ENCODE measurements at places on chromosomes 4 and X.

- no peak for DNase-seq
Measured at GRCh38 chrX:49308604-49309269, 5.3 kb downstream of the GAGE10 start.

GRCh38 chr4:117987464-117987863 is 46.8 kb upstream of the NDST3 start:
- no peak for DNase-seq

DNA sequence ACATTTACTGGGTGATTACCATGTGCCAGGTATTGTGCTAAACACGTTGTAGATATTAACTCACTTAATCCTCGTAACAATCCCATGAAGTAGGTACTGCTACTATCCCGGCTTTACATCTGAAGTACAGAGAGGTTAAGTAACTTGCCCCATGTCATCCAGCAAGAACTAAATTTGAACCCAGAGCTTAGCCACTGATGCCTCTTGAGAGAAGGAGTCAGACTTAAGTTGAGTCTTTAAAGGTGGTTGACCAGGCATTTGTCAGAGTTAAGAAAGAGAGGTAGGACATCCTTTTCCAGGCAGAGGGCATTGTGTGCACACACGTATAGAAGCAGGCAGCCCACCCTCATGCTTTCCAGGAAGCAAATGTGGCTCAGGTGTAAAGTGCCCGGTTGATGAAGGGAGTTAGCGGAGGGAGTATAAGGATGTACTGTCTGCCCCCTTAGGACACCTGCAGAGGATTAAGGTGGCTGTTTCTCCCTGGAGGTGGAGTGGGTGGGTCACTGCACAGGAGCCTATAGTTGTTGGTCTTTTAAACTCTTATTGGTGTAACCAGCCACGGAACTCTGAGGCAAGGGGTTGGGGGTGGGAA is 335 bp upstream of the CD38 start:
- DNase-seq, result peak; percentile 72

- DNase-seq, result no peak
Measured at GRCh38 chrX:28854637-28855036, 267.4 kb downstream of the IL1RAPL1 start.

DNA sequence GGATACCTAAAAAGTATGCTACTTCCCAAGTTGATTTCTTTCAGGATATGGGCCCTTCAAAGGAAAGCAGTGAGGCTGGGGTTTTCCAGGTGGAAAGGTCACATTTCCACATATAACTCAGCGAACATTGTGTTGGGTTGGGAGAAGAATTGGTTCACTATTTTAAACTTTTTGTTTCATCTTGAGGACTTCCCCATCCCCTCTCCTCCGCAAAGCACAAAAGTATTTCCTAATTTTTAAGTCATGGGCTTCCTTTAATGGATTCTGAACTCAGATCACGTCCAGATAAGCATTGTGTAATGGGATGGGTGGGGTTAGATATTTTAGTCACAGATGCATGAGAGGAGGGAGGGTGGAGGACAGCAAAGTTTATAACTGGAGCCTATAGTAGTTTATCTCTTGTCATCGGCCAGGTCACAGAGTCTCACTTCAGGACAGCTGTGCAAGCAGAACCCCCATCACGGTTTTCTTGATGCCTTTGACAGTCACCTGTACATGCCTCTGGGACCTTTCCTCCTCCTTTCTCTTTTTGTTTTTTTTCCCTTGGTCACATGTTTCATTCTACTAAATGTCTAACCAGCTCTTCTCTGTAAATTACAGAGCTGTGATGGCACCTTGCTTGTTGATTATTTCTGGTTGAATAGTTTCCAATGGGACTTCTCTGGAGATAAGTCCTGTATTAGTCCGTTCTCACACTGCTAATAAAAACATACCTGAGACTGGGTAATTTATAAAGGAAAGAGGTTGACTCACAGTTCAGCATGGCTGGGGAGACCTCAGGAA is 115.4 kb downstream of the PTTG2 start:
- no peak for DNase-seq

DNA sequence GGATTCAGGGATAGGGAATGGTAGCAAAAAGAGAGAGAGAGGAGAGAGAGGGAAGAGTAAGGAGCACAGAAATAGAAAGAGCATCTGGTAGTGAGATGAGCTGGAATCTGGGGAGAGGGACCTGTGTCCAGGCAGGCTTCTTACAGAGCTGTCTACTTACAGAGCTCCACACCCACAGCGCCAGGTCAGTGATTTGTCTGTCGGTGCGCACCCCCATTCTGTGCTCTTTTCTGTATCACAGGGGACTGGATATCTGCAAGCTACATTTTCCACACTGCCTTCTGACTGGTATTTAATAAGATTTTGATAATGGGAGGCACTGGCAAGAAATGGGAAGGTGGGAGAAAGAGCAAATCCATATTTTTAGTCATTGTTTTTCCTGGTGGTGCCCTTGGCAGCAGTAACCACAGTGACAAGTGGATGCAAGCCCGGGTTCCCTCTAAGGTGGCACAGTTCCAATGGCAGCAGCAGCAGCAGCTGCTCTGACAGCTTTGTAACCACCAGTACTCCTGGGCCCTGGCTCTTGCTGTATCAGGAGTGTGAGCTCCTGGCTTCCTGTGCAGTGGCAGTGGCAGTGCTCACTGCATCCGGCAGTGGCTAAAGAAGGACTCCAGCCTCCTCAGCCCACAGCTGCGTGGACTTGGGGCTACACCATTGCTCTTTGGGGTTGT is 300.5 kb downstream of the TRIML1 start:
- no peak for DNase-seq

GRCh38 chr4:85701861-85702321 is 226.9 kb downstream of the ARHGAP24 start:
- no peak for DNase-seq

DNA sequence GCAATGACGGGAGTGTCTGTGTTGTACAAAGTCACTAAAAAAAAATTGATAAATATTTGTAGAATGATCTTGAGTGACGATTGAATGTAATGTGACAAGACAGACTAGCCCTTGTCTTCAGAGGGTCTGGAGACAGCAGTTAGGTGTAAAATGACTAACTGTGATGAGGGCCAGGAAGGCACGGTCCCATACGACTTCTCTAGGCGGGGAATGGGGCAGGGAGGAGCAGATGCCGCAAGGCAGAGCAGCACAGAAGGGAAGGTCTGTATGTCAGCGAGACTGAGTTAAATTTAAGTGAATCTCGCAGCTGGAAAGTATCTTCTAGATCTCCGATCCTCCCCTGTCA is 405 bp downstream of the CENPE start:
- no peak for DNase-seq

DNA sequence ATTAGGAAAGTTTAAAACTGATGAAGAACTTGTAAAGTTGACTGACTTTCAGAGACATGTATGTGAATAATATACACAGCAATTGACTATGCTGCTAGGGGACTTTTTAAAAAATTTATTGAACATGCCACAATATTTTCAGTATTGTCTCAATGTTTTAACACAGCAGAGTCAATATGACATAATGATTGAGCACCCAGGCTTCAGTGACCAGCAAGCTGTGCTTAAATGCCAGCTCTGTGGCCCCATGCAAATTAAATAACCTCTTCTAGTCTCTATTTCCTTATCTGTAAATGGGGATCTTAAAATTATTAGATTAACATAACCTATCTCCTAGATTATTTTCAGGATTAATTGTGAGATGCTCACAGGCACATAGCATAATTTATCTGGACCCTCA is 56.8 kb upstream of the TXK start:
- DNase-seq, result no peak
